ENCODE measurements at places on chromosomes 12 and 14.

DNA sequence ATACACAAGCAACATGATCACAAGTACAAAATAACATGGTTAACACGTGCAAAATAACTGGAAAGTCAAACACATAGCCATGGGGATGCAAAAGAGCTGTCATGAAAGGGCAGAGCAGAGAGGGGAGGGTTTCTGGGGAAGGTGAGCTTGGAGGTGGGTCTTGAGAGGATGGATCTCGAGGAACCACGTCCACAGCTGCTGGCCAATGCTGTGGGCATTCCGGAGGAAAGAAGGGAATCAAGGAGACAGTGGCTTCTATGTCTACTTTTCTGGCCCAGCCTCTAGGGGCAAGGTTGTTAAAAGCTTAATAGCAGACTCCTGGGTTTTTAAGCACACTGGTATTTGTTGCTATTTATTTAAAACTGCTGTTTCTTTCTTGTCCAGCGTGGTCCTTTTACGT, 8.4 kb upstream of the MYH7 start:
- no peak for DNase-seq

DNA sequence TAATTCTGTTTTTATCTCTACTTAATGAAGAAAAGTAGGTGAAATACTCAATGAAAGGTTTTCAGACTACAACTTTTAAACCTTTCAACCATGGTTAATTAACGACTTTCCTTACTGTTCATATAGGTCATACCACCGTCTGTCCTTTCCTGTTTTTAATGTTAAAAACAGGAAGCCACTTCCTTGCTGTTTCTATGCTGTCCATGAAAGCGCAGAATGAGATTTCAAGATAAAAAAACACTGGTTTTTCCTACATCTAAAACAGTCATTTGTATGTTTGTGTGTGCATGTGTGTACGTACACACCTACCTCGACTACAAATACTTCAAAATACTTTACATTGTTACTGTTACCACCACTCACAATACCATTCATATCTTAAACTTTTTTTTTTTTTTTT, 27.3 kb downstream of the SPTLC2 start:
- no peak for DNase-seq

DNA sequence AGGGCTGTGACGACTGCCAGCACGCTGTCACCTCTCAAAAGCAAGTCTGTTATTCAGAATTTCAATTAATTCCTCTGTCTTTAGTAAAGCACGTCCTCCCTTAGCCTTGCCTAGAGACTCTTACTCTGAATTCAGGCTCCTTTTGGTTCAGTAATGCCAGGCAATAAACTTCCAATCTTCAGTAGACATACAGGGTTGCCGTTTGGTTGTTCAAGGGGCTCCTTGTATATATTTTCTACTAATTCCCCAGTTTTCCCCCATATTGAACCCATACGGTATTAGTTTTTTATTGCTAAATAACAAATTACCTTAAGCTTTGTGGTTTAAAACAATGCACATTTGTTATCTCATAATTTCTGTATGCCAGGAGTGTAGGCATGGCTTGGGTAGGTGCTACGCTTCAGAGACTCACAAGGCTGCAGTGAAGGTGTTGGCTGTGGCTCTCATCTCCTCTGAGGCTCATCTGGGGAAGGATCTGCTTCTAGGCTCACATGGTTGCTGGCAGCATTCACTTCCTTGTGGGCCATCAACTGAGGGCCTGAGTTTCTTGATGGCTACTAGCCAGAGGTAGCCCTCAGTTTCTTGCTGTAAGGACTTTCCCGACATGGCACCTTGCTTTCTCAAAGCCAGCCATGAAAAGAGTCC, 7.3 kb upstream of the CLECL1 start:
- no peak for DNase-seq

DNA sequence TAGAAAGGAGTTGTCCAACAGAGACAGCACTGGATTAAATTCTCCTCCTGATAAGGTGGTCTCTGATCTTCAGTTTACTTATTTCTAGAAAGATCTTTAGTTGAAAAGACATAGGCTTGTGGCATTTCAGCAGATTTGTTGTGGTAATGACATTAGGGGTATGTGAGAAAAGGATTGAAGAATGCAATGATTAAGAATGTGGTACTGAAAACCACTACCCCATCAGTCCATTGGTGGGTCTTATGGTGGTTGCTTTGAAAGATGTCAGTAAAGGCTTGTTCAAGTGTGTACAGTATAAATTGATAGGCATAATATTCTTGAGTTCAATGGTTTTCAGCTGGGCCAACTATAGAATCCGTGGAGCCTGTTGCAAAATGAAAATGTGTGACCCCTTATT, 10.8 kb downstream of the PPFIBP1 start:
- DNase-seq = no peak

DNA sequence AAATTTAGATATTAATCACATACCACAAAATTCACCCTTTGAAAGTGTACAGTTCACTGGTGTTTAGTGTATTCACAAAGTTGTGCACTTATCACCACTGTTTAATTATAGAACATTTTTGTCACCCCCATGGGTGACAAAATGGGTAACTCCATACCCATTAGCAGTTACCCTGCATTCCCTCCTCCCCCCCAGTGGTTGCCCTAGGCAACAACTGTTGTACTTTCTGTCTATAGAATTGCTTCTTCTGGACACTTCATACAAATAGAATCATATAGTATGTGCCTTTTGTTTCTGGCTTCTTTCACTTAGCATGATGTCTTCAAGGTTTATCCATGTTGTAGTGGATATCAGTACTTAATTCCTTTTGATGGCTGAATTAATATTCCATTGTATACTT, 52.7 kb downstream of the FBXO34 start:
- DNase-seq = no peak

DNA sequence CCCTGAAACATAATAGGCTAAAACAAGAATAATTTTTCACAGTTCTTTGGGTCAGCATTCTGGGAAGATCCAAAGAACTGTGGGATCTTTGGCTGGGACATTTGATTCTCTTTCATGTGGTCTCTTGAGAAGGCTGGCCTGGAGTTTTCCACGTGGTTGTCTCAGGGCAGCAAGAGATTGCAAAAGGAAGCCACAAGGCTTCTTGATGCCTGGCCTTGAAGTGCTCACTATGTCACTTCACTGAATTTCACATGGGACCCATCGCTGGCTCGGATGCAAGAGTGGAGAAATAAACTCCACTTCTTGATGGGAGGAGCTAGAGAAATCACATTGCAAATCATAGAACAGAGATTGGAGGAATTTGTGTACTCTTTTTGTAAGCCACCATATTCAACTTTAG, 343.4 kb downstream of the MED13L start:
- no peak for DNase-seq

DNA sequence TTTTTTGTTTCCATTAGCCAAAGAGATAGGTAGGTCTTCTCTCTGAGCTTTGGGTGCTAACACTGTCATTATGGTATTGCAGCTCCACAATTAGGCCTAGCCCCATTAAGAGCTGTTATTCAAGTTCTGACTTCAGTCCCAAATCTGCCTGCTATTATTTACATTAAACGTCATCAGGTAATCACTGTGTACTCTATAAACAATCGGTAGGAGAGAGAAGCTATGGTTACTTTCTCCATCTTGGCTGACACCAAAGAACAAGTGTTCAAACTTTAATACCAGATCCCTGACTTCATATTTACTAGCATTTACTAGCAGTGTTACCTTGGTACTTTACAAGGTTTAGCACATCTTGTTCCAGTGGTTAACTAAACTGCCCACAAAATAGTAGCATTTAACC, 305.1 kb upstream of the GARIN2 start:
- no peak for DNase-seq

DNA sequence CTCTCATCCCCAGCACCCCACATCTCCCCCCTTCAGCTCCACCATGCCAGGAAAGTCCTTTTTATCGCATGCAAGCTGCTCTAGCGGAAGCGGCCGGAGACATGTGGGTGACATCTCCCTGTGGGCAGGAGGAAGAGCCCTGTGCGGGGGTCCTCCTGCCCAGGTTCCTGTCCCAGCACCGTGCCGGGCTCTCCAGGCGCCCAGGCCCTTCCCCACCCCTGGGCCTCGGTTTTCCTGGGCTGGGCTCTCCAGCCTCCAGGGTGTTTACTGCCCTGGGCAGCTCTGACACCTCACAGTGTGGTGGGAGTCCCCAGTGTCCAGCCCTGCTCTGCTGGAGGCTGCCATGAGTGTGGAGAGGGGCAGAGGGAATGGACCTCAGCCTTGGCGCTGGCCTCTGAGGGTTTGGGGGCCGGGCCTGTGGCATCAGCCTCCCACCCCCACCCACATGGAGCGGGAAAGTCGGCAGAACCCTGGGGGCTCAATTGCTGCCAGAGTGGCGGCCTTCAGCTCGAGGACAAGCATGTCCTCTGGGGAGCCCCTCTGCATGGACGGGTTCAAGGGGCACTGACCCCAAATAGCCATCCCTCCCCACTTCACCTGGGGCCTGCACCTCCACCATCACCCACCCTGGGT, 16.9 kb downstream of the ASPG start:
- no peak for DNase-seq

DNA sequence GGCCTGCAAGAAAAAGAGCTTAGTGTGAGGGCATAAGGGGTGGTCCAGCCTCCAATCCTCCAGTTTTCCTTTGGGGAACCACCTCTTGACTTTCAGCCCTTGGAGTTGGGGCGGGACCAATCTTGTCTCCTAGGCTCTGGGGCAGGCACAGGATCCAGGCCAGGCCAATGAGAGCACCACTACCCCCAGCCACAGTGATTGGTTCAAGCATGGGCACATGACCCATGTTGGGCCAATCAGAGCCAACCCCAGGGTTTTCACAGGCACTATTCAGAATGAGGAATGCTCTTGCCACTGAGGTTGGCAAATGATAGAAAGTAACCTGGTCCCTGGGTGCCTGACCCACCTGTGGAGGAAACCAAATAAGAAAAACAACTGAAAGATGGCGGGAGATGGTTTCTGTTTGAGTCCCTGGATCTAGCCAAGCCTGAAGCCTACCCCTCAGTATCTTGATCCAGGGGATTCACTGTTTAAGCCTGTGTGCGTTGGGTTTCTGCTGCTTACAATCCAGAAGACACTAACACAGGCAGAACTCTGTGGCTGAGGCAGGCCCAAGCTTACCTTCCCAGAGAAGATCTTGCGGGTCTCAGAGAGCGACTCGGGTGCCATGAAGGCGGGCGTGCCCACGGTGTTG, 42.9 kb downstream of the P2RX4 start:
- DNase-seq = no peak

GRCh38 chr14:88616697-88617096, 53.9 kb downstream of the ZC3H14 start:
- DNase-seq = no peak

GRCh38 chr12:94799136-94799535, 148.8 kb upstream of the TMCC3 start:
- DNase-seq = no peak

DNA sequence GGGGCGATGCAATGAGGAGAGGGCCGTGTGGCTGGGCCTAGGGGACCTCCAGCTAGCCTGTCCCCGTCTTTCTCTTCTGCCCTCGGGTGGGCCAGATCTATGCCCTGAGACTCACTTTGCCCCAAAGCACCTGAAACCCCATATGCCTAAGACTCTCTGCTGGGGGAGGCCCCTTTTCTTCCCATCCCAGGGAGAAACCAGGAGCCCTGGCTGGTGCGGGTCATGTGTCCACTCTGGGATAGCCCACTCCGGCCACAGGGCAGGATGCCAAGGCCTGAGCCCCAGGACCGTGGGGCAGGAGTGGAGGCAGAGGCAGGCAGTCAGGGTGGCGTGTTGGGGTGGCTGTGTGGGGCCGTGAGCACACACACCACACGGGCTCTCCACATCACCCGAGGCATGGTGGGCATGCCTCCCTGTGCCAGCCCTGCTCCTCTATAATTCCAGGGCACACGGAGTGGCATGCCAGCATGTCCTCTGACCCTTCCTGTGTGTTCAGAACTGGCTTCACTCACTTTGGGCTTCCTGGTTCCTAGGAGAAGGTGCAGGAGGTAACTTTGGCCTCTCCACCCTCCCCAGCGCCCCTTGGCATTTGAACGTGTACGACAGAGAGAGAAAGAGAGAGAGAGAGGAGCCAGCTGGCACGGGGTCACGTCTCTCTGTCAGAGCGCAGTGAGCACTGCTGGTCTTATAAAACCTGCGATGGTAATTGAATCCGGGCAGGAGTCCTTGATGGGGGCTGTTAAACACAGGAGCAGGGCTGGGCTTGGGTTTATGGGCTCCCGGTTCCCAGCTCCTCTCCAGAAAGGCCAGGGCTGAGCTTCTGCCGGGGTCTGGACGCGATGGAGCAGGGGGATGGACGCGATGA, 144.2 kb downstream of the KIF26A start:
- DNase-seq = no peak

- DNase-seq = peak; percentile 54
These were observed 5.7 kb downstream of the PAWR start for GRCh38 chr12:79685068-79685467.

GRCh38 chr14:31026077-31026449, at the start of gene STRN3:
Gene STRN3, minus strand, starts transcription at chr14:31026379. Its CDS starts 194 bp downstream, at chr14:31026185.
- no peak for DNase-seq

- DNase-seq = peak; percentile 46
These were observed 32.9 kb downstream of the SLC15A4 start for GRCh38 chr12:128790653-128791373.

DNA sequence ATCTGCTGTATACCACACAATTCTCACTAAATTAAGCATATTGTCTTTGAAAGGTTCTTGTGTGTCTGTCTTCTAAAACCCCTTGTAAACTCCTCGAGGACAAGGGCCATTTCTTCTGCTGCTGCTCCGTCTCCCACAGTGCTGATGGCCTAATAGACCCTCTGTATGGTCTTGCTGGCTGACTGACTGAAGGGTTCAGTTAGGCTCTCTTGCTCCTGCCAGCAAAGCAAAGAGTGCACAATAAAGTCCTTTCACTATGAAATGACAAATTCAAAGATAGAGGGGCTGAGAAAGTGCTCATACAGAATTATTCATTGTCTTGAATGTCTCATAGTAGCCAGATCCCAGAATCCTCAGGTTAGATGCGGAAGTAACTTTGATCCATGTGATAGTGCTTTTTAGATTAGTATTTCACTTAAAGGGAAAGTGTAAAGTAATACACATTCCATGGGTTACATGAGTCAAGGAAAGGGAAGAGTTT, 14.2 kb upstream of the RIOX1 start:
- no peak for DNase-seq

DNA sequence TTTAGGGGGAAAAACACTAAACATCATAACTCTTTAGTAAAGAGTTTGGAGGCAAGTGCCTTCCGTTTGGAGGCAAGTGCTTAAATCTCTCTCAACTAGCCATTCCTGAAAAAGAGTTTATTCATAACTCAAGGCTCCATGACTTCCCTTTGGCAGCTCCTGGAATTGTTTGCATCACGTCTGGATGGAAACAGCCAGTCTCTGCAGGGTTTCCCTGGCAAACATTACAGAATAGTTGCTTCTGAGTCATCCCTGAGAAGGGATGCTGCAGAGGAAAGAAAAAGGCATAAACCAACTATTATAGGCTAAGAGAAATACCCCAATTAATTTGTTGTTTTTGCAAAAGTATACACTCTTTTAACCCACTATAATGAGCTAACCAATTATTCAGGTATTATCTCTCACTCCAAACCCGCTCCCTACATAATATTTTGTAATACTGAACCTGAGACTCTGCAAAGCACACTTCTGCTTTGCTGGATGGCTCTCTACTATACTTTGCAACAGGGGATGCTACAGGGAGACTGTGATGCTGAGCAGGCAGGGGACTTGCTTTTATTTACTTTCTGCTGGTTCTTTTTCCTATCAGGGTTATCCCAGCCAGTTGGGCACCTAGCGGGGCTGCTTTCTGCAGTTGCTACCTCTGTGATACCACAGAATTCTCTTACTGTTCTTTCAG, 497.7 kb downstream of the FUT8 start:
- DNase-seq = peak; percentile 73

Measured in AG10803 (cell line).